CD4-positive, alpha-beta T cell treated with Interleukin-10 for 1 hour (primary cell): ENCODE measurements at places on chromosomes 1 and 21.
A peak's percentile ranks its signal among the peaks of the same experiment; 100 is the strongest.

DNA sequence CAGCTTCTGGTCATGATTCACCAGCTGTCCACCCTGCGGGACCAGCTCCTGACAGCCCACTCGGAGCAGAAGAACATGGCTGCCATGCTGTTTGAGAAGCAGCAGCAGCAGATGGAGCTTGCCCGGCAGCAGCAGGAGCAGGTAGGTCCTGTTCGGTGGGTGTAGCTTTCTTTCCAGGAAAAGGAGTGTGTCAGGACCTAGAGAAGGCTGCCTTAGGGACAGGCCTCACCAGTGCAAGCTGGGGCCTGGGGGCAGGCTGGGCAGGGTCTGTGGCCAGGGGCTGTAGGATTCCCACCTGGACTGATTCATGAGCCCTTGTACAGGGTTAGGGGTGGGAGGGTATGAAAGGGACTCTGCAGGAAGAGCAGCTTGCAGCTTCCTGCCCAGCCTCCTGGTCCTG is 35.3 kb downstream of the ETNK2 start:
- DNase-seq = no peak

- DNase-seq = no peak
These were observed 9.4 kb upstream of the PIK3C2B start for GRCh38 chr1:204503913-204504519.

GRCh38 chr1:10338047-10338446 is 60.8 kb upstream of the PGD start:
- DNase-seq = peak; percentile 48

DNA sequence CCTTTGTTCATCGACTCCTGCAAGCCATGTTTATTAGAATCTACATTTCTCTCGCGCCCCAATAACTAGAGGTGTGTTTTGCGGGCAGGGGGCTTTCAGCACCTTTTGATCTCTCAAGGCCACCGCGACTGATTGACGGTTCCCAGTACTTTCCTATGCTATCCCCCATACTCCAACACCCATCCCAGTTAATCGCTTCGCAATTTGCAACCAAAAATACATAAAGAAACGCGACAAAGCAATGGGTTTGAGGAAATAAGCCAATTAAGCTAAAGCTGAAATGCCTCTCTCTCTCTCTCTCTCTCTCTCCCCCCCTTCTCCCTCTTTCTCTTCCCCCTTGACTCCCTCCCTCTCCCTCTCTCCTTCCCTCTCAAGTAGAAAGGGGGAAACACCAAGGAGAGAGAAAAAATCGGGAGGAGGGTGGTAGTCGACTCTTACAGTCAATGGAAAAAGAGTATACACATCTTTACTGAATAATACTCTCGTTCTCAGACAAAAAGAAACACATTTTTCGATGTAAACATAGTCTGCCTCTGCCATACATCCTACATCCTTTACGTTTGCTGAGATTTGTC is 128.0 kb upstream of the DPYD start:
- no peak for DNase-seq

DNA sequence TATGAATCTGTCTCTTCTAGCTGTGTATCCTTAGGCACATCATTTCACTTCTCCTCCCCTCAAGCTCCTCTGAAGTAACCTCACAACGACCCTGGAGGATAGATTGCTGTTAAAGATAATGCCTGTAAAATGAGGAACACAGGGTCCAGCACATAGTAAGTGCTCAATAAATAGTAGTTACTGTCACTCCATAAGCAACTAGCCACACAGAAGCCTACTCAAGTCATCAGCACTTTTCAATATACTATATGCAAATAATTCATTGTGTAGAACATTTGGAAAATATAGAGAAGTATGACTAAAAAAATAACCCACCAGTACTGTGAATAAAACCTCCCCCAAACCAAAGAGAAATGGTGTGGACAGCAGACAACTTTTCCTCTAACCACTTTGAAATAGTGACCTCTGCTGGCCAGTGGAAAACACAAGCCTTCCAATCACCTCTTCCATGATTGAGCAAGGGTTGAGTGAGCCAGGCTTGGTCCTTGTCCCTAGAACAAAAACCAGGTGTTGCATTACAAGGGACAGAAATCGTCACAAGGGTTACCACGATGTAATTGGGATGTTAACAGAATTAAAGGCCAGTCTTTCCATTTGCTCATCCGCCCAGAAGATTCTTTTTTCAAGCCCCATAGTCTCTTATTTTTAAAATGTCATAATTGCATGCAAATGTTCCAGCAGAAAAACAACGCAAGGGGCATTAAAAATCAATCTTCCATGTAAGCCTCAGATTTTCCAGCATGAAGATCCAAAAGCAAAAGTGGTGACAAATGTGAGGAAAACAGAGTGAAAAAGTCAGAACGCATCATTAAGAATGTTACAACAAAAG is 15.7 kb upstream of the GLIS1 start:
- DNase-seq = peak; percentile 39
